ENCODE measurements at places on chromosomes 5 and 9.

DNA sequence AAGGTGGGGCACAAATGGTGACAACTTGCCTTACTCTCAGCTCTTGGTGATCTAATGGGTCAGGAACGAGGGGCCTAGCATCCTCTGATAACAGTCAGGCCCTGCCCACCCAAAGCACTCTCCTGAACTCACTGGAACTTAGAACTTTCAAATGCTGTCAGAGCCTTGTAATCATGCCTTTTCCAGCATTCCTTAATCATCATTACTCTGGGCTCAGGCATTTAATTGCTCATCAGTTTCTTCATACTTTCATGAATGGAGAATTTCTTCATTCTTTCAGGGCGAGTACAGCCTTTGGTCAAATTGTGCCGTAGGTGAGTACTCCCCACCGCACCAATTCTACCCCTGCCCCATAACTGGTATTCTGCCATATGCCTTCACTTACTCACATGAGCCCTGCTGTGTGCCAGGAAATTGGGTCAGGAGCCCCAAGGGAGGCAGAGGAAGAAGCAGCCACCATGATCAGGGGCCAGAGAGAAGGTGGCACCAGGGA lies 30.2 kb upstream of the DUSP1 start:
- no peak for DNase-seq

DNA sequence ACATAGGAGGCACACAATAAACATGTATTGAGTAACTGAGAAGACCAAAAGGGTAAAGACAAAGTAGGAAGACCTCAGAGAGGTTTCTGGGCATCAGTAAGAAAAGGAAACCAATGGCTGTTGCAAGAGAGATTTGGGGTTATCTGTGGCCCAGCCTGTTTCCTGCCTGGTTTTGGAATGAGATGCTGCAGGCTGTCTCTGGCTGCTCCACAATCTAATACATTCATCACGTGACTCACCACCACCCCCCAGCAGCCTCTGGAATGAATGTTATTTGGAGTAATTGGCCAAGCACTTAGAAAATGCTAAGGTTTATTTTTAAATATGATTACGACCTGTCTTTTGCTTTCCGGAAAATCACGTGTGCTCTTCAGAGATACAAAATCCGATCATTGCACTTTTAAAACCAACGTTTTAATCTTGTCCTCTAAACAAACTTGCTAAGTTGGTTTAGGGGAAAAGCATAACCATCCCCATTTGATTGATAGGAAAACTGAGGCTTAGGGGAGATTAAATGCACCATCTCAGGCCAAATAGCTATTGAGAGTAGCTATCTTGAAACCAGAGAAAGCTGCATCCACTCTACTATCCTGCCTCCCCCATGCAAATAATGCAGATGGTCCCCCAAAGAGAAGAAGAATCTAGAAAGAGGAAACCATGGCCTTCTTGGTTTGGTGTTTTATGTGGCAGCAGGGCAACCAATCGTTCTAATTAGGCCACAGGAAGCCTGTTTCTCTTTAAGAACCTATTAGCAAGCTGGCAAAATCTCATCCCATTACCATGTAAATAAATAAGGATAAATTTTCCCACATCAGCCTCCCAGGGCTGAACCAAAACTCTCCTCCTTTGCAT lies 151.8 kb upstream of the ADRA1B start:
- peak; percentile 59 for DNase-seq

DNA sequence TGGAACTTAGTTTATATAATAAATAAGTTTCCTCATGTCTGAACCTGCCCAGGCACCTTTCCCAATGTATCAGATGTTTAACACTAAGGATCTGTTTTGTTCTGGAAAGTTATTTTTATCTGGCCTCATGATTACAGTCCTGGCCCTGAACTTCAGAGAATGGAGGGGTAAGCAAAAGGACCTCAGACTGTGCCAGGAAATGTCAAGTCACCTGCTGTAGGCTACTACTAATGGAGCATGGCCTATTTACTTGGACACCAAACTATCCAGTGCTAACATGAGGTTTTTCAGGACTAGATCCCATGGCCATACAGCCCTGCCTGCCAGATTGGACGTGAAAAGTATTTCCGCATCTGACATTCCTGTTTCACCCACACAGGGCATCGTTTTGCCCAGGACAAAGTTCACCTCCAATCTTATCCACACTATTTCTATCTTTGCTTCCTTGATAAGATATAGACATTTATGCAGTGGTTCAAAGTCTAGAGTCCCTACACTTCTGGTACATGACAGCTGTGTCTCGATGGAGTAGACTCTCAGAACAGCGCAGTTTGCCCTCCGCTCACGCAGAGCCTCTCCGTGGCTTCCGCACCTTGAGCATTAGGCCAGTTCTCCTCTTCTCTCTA lies at the start of gene BTNL8:
Gene BTNL8 (plus strand): TSS at position 539 of the 626 bp plus-strand sequence. CDS start 152 bp downstream, outside the sequence.
- DNase-seq, result no peak

GRCh38 chr5:31385774-31386537 lies 145.9 kb downstream of the DROSHA start:
- DNase-seq, result no peak

All from activated CD4-positive, alpha-beta T cell treated with anti-CD3 and anti-CD28 coated beads, Interleukin-10, Interleukin-2, amounts not matched to agents 100 ng/mL and 50 ng/mL, durations not matched to agents 16 hours and 8 hours (primary cell).